GM23248 (cell line): ENCODE measurements at places on chromosomes 1 and 21. TPM values are rescaled to one million over a fixed set of nuclear protein-coding genes. Genes with fewer than 3 reads are reported as not detected.
A peak's percentile ranks its signal among the peaks of the same experiment; 100 is the strongest.

GRCh38 chr1:21625390-21626190 is 43.6 kb downstream of the RAP1GAP start:
- no peaks in the 10 kb centered on the region for H3K36me3 ChIP-seq
- no peak overlapping the region for H3K4me3 ChIP-seq
- H3K27me3 ChIP-seq, result peaks cover 18% of the 10 kb centered on the region

DNA sequence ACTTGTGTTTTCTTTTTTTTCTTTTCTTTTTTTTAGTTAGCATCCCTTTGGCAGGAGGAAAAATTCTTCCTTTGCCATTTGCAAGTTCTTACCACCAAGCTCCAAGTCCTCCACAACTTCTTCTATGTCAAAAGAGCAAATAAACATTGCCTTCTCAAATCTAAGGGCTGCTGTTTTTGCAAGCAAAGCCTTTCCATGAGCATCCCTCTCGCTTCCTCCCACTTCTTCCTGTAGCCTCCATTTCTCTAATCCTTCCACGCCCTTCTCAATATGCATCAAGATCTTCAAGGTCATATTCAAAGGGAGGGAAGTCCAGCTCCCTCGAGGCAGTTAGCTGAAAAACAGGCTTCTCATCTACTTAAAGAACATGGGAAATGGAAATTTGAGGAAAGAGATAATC is 147.1 kb downstream of the ADSS2 start:
- DNase-seq, result no peak
- peaks cover 3% of the 10 kb centered on the region for H3K4me1 ChIP-seq
- H3K27ac ChIP-seq, result no peak overlapping the region

DNA sequence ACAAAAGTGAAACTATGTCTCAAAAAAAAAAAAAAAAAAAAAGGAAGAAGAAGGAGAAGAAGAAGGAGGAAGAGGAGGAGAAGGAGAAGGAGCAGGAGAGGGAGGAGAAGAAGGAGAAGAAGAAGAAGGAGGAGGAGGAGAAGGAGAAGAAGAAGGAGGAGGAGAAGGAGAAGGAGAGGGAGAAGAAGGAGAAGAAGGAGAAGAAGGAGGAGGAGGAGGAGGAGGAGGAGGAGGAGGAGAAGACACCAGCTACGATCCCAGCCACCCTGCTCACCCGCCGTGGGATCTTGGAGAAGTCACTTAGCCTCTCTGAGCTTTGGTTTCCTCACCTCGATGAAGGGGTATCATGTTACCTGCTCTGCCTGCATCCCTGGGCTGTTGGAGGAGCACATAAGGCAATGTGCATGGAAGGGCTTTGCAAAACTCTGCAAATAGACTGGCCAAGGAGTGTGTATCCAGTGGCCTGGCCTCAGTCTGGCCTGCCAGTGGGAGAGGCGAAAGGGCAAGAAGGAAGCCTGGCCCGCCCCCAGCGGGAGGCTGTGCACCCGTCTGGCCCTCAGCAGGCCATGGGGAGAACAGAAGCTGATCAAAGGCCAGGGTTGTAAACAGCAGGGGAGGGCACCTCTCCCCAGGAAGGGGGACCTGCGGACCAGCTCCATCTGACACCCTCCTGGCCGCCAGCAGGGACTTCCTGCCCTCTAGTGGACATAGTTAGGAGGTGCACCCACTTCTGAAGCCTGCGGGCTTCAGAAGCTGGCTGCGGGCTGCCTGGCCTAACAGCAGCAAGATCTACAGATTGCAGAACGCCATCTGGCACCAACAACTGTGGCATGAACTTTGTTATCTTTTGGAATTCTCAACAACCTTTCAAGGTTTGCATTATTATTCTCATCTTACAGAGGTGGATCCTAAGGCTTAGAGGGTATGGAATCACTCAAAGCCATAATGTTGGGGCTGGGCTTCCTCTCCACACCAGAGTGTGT is 19.2 kb upstream of the CDK18 start:
- no peaks in the 10 kb centered on the region for H3K4me1 ChIP-seq
- peak; percentile 78 for DNase-seq
- no peak overlapping the region for H3K4me3 ChIP-seq

- H3K27me3 ChIP-seq, result no peaks in the 10 kb centered on the region
- H3K36me3 ChIP-seq, result no peaks in the 10 kb centered on the region
- no peak for DNase-seq
- peak overlapping the region; percentile 85 for H3K27ac ChIP-seq
- H3K4me1 ChIP-seq, result peaks cover 39% of the 10 kb centered on the region
Observed at GRCh38 chr1:12464045-12464461, 154.0 kb downstream of the DHRS3 start.

DNA sequence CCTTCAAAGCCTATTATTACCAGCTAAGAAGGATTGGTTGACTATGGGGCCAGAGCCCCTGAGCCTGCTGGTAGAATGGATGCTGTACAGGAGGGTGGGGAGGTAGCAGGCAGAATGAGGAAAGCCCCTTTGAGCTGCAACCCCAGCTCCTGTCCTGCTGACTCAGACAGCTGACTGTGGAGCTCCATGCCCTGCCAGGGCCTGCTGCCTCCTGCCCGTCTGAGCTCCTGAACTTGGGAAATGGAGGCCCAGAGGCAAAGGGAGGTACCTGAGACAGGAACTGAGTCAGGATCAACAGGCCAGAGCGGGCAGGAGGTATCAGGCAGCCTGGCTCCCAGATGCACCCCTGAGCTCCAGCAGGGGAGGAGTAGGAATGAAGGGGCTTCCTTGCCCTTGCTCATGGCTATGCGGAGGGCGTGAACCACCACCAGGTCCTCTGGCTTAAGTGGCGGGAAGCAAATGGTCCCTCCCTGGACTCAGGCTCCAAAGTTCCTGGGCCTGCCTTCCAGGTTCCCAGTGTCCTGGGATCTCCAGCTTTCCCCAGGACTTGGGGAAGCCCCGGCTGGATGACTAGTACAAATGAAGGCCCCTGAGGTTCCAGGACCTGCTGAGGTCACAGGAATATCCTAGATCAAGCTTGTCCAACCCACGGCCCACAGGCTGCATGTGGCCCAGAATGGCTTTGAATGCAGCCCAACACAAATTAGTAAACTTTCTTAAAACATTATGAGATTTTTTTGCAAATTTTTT is 3.9 kb upstream of the SFN start:
- H3K36me3 ChIP-seq, result no peaks in the 10 kb centered on the region; the same call in 1 of the 2 replicates
- H3K27ac ChIP-seq, result no peak overlapping the region
- peak; percentile 9 for DNase-seq
- H3K4me1 ChIP-seq, result no peaks in the 10 kb centered on the region

- peak; percentile 45 for DNase-seq
- peaks cover 7% of the 10 kb centered on the region; the same call in 1 of the 2 replicates for H3K27me3 ChIP-seq
- H3K4me3 ChIP-seq, result no peak overlapping the region
- H3K36me3 ChIP-seq, result no peaks in the 10 kb centered on the region
- no peaks in the 10 kb centered on the region for H3K4me1 ChIP-seq
- no peak overlapping the region for H3K27ac ChIP-seq
Observed at GRCh38 chr1:25522031-25522655, 21.3 kb upstream of the LDLRAP1 start.

- H3K27me3 ChIP-seq, result peaks cover 5% of the 10 kb centered on the region
- H3K36me3 ChIP-seq, result no peaks in the 10 kb centered on the region
- DNase-seq, result no peak
- no peak overlapping the region for H3K4me3 ChIP-seq
- no peak overlapping the region for H3K27ac ChIP-seq
Observed at GRCh38 chr1:3326516-3327388, 127.7 kb upstream of the ARHGEF16 start.

DNA sequence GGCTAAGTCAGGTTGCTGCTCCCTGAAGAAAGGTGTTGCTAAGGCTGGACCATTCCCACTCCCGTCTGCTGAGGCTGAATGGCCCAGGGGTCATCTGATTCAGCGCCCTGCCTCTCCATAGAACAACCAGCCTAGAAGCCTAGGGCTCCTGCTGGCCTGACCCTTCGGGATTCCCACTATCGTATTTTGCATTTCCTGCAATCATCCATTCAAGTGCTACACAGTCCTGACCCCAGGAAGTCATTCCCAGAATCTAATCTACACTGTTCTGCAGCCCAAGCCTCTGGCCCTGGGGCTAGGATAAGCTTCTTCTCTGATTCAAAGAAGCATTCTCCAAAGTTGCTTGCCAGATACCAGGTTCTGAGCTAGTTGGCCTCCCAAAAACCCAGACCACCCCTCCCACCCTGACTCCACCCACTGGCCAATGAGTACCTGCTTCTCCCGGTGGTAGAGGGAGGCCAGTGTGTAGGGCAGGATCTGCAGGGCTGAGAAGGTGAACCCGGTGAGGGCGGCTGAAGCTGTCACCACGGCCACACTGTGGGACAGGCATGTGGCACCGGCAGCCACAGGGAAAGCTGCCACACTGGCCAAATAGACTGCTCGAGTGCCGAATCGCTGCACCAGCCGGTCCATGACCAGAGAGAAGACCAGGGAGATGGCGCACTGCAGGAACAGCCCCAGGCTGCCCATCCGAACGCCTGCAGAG is 18.7 kb downstream of the SLC45A3 start:
- H3K36me3 ChIP-seq, result no peaks in the 10 kb centered on the region
- no peaks in the 10 kb centered on the region for H3K4me1 ChIP-seq
- no peaks in the 10 kb centered on the region for H3K27me3 ChIP-seq

GRCh38 chr1:170162459-170163246 is 16.9 kb downstream of the NTMT2 start:
- no peaks in the 10 kb centered on the region for H3K36me3 ChIP-seq
- peak; percentile 98 for DNase-seq
- H3K27me3 ChIP-seq, result no peaks in the 10 kb centered on the region

DNA sequence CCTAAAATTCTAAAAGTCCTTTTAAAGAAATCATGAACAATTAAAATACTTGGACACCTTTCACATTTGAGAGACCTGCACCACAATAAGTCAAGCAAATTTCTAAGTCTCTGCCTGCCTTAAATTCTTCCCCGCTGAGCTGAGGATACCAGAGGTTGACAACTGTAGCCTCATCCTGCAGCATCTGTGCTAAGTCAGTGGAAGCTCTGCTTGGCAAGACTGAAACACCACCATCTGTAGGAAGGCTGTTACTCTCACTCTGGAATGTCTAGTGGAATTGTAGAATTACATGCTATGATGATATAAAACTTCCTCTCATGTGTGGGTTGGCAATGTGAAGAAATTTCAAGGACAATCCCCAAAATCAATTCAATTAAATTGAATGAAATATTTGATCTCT is 1756.5 kb downstream of the NCAM2 start:
- no peaks in the 10 kb centered on the region for H3K4me1 ChIP-seq
- no peak overlapping the region for H3K27ac ChIP-seq
- H3K36me3 ChIP-seq, result no peaks in the 10 kb centered on the region
- no peaks in the 10 kb centered on the region for H3K27me3 ChIP-seq

DNA sequence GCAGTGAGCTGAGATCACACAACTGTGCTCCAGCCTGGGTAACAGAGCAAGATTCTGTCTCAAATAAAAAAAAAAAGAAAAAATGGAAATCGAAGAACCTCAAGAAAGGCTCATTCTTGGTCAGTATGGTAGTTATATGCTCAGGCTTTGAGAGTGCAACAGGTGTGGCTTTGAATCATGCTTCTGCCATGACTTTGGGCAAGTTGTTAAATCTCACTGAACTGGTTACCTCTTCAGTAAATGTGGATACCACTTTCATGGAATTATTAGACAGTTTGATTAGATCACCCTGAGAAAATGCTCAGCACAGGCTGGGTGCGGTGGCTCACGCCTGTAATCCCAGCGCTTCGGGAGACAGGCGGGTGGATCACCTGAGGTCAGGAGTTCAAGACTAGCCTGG is 12.8 kb downstream of the TRNAU1AP start:
- H3K4me3 ChIP-seq, result no peak overlapping the region
- H3K27ac ChIP-seq, result no peak overlapping the region
- H3K27me3 ChIP-seq, result no peaks in the 10 kb centered on the region
- peaks cover 53% of the 10 kb centered on the region; the same call in 1 of the 2 replicates for H3K36me3 ChIP-seq
- no peaks in the 10 kb centered on the region for H3K4me1 ChIP-seq

- no peaks in the 10 kb centered on the region for H3K36me3 ChIP-seq
- no peaks in the 10 kb centered on the region for H3K27me3 ChIP-seq
- DNase-seq, result peak; percentile 97
- H3K4me3 ChIP-seq, result no peak overlapping the region; the same call in 1 of the 2 replicates
- H3K4me1 ChIP-seq, result peaks cover 19% of the 10 kb centered on the region
- H3K27ac ChIP-seq, result peak overlapping the region; percentile 26
Observed at GRCh38 chr1:172746091-172746949, 87.4 kb downstream of the FASLG start.

DNA sequence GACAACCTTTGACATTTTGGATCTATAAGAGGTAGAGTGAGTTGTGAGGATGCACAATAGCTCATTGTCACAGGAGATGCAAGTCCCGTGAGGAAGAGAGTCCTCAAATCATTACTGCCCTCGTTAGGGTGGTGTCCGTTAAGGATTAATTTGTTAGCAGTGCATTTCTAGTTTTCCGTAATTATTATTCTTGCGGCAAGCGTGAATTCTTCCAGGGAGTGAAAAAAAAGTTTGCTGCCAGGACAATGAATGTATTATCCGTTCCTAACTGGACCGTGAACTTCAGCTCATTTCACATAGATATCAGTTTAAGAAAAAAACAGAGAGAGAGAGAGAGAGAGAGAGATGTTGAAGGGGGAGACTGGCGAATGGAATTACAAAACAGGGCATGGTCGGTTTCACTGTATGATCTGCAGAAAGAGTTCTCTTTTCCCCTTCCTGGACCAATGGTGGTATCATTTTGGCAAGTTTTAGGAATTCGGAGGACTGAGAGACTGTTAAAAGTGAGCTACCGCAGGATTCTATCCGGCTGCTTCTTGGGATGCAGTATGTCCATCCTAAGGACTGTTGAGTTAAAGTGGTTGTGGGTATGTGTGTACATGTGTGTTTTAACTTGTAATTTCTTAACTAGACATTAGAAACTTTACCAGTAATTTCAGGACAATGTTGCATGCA is 216.0 kb upstream of the NFIA start:
- H3K27me3 ChIP-seq, result peaks cover 44% of the 10 kb centered on the region
- no peak for DNase-seq
- no peak overlapping the region for H3K4me3 ChIP-seq
- no peaks in the 10 kb centered on the region; the same call in 1 of the 2 replicates for H3K4me1 ChIP-seq

GRCh38 chr1:22380024-22380785 is 71.4 kb upstream of the ZBTB40 start:
- H3K27me3 ChIP-seq, result no peaks in the 10 kb centered on the region
- H3K4me1 ChIP-seq, result peaks cover 16% of the 10 kb centered on the region
- no peaks in the 10 kb centered on the region for H3K36me3 ChIP-seq
- no peak overlapping the region for H3K27ac ChIP-seq
- peak; percentile 71 for DNase-seq

- no peaks in the 10 kb centered on the region for H3K27me3 ChIP-seq
- peaks cover 15% of the 10 kb centered on the region for H3K4me1 ChIP-seq
- no peaks in the 10 kb centered on the region for H3K36me3 ChIP-seq
- no peak overlapping the region for H3K4me3 ChIP-seq
- DNase-seq, result peak; percentile 56
Observed at GRCh38 chr1:3501856-3502640, 47.6 kb downstream of the ARHGEF16 start.

GRCh38 chr1:30664103-30664755 is 59.2 kb downstream of the MATN1 start:
- no peak overlapping the region for H3K27ac ChIP-seq
- H3K4me1 ChIP-seq, result peaks cover 17% of the 10 kb centered on the region
- H3K27me3 ChIP-seq, result no peaks in the 10 kb centered on the region; the same call in 1 of the 2 replicates
- DNase-seq, result peak; percentile 47
- no peak overlapping the region for H3K4me3 ChIP-seq
- H3K36me3 ChIP-seq, result no peaks in the 10 kb centered on the region

NR1I3 gene
- total RNA-seq, result not detected in 2 replicates

WNT9A gene
- total RNA-seq, result 2.1 TPM in 2 replicates

LRRC71 gene
- 0.32 TPM in 1 of 2 replicates, not detected in the other for total RNA-seq

PKP1 gene
- 0.13 and 0.43 TPM in 2 replicates for total RNA-seq

FMO1 gene
- total RNA-seq, result not detected in 2 replicates

TCEA3 gene
- 9.2 and 16.3 TPM in 2 replicates for total RNA-seq
